ENCODE measurements at places on chromosomes 12 and 14. TPM values are rescaled to one million over a fixed set of nuclear protein-coding genes. Genes with fewer than 3 reads are reported as not detected.

- H3K27me3 ChIP-seq: no peaks in the 10 kb centered on the region
- H3K4me3 ChIP-seq: no peak overlapping the region
- H3K36me3 ChIP-seq: no peaks in the 10 kb centered on the region
Measured at GRCh38 chr12:63394983-63395382, 244.0 kb upstream of the AVPR1A start.

IFNG-AS1 gene
- 0.25 TPM for total RNA-seq

DNA sequence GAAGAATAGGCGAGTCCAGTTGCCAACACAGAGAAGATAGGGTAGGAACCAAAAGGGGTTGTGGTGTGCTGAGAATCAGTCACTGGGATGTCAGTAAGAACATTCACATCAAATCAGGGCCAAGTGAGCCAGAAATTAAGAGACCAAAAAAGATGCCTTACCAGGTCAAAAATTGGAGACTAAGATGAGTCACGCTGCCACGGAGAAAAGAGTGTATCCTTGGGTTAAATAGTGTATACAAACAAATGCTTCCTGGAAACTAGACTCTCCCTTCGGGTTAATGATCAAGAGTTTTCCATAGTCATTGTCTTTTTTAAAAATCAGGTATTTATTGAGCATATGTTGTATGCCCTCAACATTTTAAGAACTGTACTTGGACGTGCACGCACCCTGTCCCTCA lies 45.2 kb upstream of the BAZ1A start:
- DNase-seq: no peak
- no peak overlapping the region for H3K27ac ChIP-seq
- peaks cover 2% of the 10 kb centered on the region for H3K36me3 ChIP-seq
- no peaks in the 10 kb centered on the region for H3K4me1 ChIP-seq

NEDD1 gene
- 49.5 TPM for total RNA-seq

DNA sequence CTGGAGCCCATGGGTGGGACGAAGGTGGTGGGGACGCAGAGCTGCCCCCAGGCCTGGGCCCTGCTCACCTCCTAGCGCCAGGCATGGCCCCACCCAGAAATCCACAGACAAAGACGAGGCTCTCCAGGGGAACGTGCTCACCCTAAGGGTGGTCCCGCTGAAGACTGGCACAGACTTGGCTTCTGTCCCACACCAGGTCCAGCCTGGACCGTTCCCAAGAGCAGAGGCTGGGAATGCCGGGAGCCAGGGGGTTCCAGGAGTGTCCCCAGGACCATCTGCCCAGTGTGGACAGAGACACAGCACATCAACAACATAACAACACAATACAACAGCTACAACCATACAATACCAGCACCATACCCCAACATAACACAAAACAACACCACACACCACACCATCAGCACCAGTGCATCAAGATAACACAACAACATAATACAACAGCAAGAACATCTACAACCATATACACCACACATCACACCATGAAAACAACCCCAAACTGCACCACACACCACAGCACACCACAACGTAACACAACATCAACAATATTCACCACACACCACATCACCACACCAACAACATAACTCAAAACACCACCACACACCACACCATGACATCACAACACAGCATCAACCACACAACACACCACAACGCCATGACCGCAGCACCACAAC lies 329.6 kb downstream of the ADGRD1 start:
- H3K27me3 ChIP-seq: no peaks in the 10 kb centered on the region
- H3K4me1 ChIP-seq: no peaks in the 10 kb centered on the region
- H3K36me3 ChIP-seq: no peaks in the 10 kb centered on the region
- H3K27ac ChIP-seq: no peak overlapping the region
- no peak overlapping the region for H3K4me3 ChIP-seq

DNA sequence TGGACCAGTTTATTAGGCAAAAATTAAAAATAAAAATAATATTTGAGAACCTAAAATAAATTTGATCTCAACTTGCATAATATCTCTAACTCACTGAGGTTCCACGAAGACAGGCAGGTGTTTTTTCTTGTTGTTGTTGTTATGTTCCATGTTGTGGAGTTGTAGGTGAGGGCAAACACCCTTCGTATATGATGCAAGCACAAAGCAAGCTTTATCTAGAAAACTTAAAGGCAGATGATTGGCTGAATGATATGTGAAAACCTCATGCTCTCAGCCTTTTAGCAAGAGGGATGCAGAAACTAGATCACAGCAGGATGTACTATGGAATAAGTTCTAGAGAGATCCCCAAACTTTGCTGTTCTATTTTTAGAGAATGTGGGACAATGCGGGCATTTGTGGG lies 502.7 kb downstream of the ETNK1 start:
- H3K4me3 ChIP-seq: no peak overlapping the region
- H3K27me3 ChIP-seq: no peaks in the 10 kb centered on the region
- DNase-seq: no peak

DNA sequence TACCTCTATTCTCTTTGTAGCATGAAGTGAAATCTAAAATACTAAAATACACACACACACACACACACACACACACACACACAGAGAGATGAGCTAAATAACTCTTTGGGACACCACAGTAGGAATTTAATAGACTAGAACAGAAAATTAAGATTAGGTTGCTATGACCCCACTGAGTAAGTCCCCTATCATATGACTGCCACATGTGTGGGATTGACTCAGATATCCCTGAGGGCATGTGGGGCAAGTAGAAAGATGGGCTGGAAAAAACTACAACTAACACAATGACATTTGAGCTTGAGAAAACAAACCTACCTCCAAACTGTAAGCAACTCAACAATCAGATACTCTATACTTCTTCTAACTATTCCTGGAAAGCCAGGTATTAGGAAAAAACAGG lies 27.0 kb downstream of the SLC25A21 start:
- H3K4me3 ChIP-seq: no peak overlapping the region
- H3K27ac ChIP-seq: no peak overlapping the region
- no peaks in the 10 kb centered on the region for H3K4me1 ChIP-seq
- H3K27me3 ChIP-seq: no peaks in the 10 kb centered on the region

- no peaks in the 10 kb centered on the region for H3K36me3 ChIP-seq
- H3K27me3 ChIP-seq: no peaks in the 10 kb centered on the region
- no peak overlapping the region for H3K27ac ChIP-seq
- no peak for DNase-seq
- no peaks in the 10 kb centered on the region for H3K4me1 ChIP-seq
Measured at GRCh38 chr14:99559286-99559990, 44.6 kb downstream of the CCDC85C start.

HOXC6 gene
- not detected for total RNA-seq

GRCh38 chr12:49827401-49828099 lies 663 bp downstream of the NCKAP5L start:
- peaks cover 4% of the 10 kb centered on the region for H3K36me3 ChIP-seq
- peak overlapping the region; percentile 90 for H3K4me3 ChIP-seq

- peak; percentile 30 for DNase-seq
- no peaks in the 10 kb centered on the region for H3K27me3 ChIP-seq
- H3K4me1 ChIP-seq: peaks cover 17% of the 10 kb centered on the region
- no peak overlapping the region for H3K27ac ChIP-seq
- peaks cover 2% of the 10 kb centered on the region for H3K36me3 ChIP-seq
Measured at GRCh38 chr12:107091989-107092641, 1.2 kb downstream of the CRY1 start.

DNA sequence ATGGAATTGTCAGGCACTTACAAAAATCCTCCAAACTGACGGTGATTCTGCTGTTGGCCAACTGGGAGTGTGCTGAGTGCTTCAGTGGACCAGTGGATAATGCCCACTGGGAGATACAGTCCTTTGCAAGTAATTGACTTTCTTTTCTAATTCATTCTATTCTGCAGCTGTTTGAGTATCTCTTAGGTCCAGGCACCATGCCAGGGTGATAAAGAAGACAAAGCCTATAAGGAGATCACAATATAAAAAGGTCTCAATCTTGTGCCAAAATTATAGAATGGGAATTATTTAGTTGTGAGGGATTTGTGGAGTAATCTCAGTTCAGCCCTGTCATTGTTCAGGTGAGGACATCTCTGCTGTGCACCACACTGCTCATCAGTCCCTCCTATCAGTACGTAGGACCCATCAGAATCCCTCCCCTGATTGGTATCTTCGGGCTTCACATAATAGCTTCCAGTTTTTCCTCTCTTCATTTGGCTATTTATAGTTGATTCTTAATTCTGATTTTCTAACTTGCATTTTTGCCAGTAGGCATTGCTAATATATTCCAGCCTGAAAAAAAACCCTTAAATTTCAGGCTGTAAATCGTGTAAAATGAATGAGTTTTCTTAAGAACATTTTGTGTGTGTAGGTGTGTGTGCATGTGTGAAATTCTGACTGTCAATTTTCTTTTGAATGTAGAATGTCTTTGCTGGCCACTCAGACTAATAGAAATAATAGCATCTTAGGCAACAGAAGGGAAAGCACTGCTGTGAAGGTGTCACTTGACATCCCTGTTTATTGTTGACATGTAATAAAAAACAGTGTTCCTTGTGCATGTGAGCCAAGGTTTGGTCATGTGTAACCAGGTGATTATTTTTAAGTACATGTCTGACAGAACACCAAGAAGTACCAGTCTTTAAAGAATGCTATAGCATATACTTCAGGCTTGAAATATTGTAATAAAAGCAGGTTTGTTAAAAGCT lies 457.6 kb upstream of the RGS6 start:
- DNase-seq: no peak
- no peak overlapping the region for H3K27ac ChIP-seq
- H3K4me3 ChIP-seq: no peak overlapping the region
- H3K36me3 ChIP-seq: peaks cover 8% of the 10 kb centered on the region
- peaks cover 67% of the 10 kb centered on the region for H3K4me1 ChIP-seq

KRT2 gene
- total RNA-seq: not detected

CIT gene
- total RNA-seq: 48.4 TPM

GRCh38 chr12:48890657-48891418 lies 25.2 kb upstream of the RND1 start:
- H3K4me3 ChIP-seq: no peak overlapping the region
- no peaks in the 10 kb centered on the region for H3K4me1 ChIP-seq
- H3K27ac ChIP-seq: no peak overlapping the region
- no peaks in the 10 kb centered on the region for H3K36me3 ChIP-seq

- H3K27me3 ChIP-seq: no peaks in the 10 kb centered on the region
- no peaks in the 10 kb centered on the region for H3K36me3 ChIP-seq
- H3K4me3 ChIP-seq: no peak overlapping the region
- DNase-seq: no peak
Measured at GRCh38 chr12:86216591-86216990, 39.6 kb downstream of the MGAT4C start.

GRCh38 chr12:105954951-105955931 lies 183.5 kb downstream of the NUAK1 start:
- H3K27ac ChIP-seq: no peak overlapping the region
- H3K36me3 ChIP-seq: no peaks in the 10 kb centered on the region
- no peaks in the 10 kb centered on the region for H3K4me1 ChIP-seq
- H3K27me3 ChIP-seq: peaks cover 8% of the 10 kb centered on the region
- no peak for DNase-seq

DNA sequence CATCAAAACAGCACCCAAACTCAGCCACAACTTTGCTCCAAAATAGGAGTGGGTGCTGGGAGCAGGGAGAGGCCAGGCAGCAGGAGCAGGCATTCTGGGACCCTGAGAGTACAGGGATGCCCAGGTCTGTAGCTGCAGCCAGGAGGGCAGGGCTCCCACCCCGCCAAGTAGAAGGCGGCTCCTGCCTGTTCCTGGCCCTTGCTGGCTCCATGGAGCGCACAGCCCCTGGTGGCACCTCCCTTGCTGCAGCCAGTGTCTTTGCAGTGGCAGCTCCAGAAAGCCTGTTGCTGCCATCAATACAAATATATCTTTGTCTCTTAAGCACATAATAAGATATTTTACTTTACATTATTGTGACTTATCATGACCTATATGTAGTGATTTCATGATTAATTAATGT lies 1096.5 kb downstream of the FSCB start:
- no peak overlapping the region for H3K27ac ChIP-seq
- no peak overlapping the region for H3K4me3 ChIP-seq
- no peaks in the 10 kb centered on the region for H3K27me3 ChIP-seq
- H3K36me3 ChIP-seq: no peaks in the 10 kb centered on the region

- no peaks in the 10 kb centered on the region for H3K4me1 ChIP-seq
- no peak for DNase-seq
- no peak overlapping the region for H3K27ac ChIP-seq
- no peaks in the 10 kb centered on the region for H3K36me3 ChIP-seq
- no peaks in the 10 kb centered on the region for H3K27me3 ChIP-seq
- no peak overlapping the region for H3K4me3 ChIP-seq
Measured at GRCh38 chr12:72337946-72338345, 65.8 kb downstream of the TRHDE start.

DNA sequence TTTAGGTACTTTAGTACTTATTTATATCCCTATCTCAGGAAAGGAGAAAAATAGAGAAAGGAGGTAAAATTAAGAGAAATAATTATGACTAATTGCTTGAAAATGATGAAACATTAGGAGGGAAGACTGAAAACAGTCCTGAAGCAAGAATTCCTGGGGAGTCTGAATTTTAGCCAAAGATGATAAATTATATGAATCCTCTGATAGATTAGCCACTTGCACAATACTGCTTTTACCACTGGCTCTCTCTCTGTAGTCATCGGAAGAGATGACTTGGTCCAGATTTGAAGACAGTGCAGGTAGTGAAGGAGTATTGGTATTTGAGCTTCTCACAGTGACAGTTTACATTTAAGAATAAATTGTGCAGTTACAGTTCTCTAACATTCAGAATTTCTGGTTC lies 83.8 kb upstream of the CLEC14A start:
- H3K27me3 ChIP-seq: peaks cover 1% of the 10 kb centered on the region
- H3K36me3 ChIP-seq: no peaks in the 10 kb centered on the region
- H3K4me3 ChIP-seq: no peak overlapping the region

SIX1 gene
- total RNA-seq: not detected

- no peak for DNase-seq
- no peaks in the 10 kb centered on the region for H3K4me1 ChIP-seq
- H3K27me3 ChIP-seq: peaks cover 2% of the 10 kb centered on the region
- H3K4me3 ChIP-seq: no peak overlapping the region
Measured at GRCh38 chr14:41699486-41699885, 92.8 kb downstream of the LRFN5 start.

AICDA gene
- total RNA-seq: not detected

PTGER2 gene
- 19.5 TPM for total RNA-seq

GRCh38 chr14:94305620-94306019 lies 12.6 kb upstream of the SERPINA10 start:
- H3K4me1 ChIP-seq: no peaks in the 10 kb centered on the region
- no peak for DNase-seq
- H3K27me3 ChIP-seq: peaks cover 10% of the 10 kb centered on the region
- H3K4me3 ChIP-seq: no peak overlapping the region

DNA sequence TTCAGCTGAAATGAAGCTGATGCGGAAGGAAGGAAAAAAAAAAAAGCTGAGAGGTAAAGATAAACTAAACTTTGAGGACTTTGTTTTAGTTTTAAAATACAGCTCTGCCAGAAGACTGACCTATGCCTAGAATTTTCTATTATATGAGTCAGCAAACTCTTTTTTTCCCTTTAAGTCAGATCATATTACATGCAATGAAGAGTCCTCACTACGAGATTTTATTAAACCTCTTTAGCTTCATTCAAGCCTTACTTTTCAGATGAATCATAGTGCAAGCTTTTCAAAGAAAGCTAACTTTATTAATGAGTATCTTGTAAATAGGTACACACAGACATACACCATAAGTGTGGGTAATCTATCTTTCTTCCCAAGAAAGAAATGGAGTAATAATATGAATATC lies 57.8 kb upstream of the FSCB start:
- H3K4me3 ChIP-seq: no peak overlapping the region
- H3K27ac ChIP-seq: no peak overlapping the region
- no peaks in the 10 kb centered on the region for H3K36me3 ChIP-seq
- DNase-seq: no peak
- H3K27me3 ChIP-seq: no peaks in the 10 kb centered on the region

PPP4R4 gene
- 0.63 TPM for total RNA-seq

GRCh38 chr14:76080025-76080424 lies 71.7 kb upstream of the GPATCH2L start:
- no peaks in the 10 kb centered on the region for H3K36me3 ChIP-seq
- H3K4me1 ChIP-seq: no peaks in the 10 kb centered on the region
- H3K27me3 ChIP-seq: no peaks in the 10 kb centered on the region
- no peak overlapping the region for H3K27ac ChIP-seq
- no peak overlapping the region for H3K4me3 ChIP-seq

Measured in activated CD8-positive, alpha-beta T cell treated with anti-CD3 and anti-CD28 coated beads for 36 hours (primary cell).